ENCODE measurements at places on chromosomes 5 and 9. TPM values are rescaled to one million over a fixed set of nuclear protein-coding genes. Genes with fewer than 3 reads are reported as not detected.

GRCh38 chr5:14261235-14261634, 118.1 kb downstream of the TRIO start:
- DNase-seq, result no peak

SV2C gene
- not detected for total RNA-seq

TAF11L5 gene
- not detected for total RNA-seq

DNA sequence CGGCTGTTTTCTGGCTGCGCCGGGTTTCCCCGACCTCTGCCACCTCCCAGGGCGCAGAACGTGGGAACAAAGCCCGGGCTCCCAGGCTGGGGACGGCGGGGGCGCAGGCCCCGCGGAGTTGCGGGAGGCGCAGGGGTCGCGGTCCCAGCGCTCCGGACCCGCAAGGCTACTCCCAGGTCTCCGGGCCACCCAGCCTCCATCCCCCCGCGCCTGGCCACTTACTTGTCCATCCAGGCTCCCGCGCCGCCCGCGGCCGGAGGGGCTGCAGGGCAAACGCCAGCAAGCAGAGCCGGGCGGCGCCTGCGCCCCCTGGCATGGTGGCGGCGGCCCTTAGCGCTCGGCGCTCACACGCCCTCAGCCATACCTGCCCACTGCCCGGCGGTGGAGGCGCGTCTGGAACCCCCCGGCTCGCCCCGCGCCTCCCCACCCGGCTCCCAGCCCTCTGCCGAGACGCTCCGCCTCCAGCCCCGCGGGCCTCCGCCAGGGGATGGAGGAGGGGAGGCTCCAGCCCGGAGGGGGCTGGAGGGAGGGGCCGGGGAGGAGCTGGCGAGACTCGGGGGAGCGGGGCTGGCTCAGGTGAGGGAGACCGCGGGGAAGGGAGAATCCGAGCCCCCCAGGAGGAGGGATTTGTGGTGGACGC, at the start of gene ADAM19:
Gene ADAM19 (minus strand): TSS at position 395 of the 640 bp plus-strand sequence. CDS start 79 bp downstream, at position 316.
- DNase-seq, result peak; percentile 93

CDC20B gene
- total RNA-seq, result not detected

GRCh38 chr9:94806307-94806893, 79.9 kb downstream of the AOPEP start:
- no peak for DNase-seq

LCN15 gene
- total RNA-seq, result not detected

GRCh38 chr9:84354035-84354434, 13.5 kb upstream of the SLC28A3 start:
- DNase-seq, result no peak

STK32A gene
- total RNA-seq, result 1.8 TPM

FBXL7 gene
- total RNA-seq, result 14.4 TPM

FCN2 gene
- total RNA-seq, result not detected

- no peak for DNase-seq
Observed at GRCh38 chr5:157556615-157557418, 18.8 kb downstream of the ADAM19 start.

DNA sequence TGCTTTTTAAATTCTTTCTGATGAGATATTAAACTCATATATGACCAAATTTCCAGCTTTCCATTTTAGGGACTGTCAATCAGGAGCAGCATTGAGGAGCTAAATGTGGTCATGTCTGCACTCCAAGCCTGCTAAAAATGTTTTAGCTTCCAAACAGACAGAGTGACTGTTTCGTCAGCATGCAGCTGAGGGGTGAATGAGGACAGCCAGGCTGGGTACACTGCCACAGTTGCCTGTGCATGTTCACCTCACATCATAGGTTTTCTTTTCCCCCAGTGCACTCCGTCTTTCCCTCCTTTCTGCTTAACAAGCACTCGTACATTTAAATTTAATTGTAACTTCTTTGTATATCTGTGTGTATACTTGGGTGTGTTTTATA, 138.1 kb downstream of the ARRDC3 start:
- DNase-seq, result no peak

DNA sequence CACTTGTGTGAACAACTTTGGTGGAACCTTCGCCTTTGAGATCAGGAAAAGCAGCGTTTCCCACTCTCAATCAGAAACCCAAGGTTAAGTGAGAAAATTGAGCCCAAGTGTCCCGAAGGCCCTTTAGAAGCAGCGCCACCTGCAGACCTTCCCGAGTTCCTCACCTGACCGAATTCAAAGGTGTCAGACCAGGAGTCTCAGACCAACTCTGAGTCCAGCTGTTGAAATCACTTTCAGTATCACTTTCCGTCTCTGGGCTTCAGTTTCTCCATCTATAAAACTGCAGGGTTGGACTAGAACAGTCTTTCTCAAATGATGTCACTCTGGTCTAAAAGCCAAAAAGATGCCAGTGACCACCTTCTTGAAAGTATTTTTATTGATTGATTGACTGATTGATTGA, 31.7 kb upstream of the GRHPR start:
- DNase-seq, result no peak

DNA sequence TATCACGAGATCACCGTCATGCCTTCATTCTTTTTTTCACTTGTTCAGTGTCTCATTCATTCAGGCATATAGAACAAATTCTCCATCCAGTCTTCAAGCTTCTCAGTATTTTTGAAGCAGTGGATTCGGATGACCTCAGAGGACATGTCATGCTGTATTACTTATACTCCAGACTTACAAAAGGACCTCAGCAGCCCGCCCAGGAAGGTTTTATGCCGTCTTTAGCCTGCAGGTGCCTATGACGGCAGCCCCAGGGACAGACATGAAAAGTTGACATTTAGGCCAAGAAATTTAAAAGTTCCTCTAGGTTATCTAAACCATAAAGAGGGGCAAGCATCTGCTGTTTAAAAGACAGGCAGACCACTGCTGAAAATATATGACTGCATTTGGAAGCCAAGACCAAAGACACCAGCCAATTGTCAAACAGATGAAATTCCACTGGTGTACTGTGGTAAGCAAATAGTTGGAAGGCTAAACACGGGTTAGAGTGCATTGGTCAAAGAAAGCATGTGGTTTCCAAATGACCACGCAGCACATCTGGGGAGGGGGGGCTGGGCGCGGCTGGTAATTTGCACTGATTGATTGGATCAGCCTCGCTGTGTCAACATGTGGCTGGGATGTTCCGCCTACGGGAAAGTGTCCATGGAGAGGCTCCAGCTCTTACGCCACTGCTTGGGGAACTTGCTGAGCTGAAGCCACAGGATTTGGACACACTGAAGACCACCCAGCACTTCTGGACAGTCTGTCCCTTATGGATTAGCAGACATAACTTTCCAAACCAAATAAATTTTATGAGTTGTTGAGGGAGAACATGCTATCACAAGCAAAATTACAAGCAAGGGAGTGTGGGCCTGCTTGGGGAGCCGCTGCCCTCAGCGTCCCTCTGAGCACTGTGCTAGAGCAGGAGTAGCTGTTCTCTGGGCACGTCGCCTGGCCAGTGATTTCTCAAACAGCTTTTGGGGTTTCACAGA, 173.6 kb downstream of the FANCC start:
- no peak for DNase-seq

DNA sequence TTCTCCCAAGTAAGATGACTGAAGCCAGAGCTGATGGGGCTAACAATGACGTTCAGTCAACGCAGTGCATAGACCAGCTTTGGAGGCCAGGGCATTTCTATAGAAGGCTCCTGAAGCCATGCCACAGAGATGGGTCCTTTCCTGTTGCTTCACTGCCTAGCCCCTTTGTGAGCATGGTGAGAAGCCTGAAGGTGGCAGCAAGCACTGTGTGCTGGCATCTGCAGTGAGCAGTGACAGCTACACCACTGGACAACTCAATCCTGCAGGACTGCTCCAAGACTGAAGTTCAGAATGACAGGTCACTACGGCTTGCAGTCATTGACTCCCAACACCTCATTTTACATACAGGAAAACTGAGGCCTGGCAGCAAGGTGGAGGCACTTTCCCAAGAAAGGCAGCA, 229.0 kb downstream of the TSSK1B start:
- peak; percentile 13 for DNase-seq

FBP2 gene
- total RNA-seq, result not detected

TEX48 gene
- not detected for total RNA-seq

- DNase-seq, result no peak
Observed at GRCh38 chr9:129876815-129877214, 41.6 kb downstream of the USP20 start.

DNA sequence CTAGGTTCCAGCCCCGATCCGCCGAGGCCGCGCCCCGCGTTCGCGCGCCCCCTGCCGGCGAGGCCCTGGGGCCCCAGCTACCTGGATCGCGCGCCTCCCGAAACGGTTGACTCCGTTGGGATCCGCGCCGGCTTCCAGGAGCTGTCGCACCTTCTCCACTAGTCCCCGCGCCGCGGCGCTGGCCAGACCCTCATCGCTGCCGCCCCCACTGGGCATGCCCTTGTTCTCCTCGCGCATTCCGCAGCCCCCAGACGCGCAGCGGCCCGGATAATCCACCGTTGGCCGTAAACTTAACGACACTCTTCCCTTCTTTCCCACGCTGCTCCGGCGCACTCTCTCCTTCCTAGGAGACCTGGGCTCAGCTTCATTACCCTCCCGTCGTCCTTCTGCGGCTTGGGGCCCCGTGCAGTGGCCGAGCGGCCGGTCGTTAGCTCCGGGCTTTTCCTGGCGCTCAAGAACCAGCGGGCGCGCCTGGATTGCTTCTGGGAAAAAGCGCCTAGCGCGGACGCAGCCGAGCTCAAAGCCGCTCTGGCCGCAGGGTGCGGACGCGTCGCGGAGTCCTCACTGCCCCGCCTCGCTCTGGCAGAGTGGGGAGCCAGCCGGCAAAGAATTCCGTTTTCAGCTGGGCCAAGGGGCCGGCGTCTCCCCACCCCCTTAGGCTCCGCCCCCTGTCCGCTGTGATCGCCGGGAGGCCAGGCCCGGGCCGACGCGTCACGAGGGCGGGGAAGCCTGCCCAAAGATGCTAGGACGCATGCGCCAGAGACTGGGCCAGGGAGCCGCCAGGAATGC, at the start of gene CDKN2B:
Gene CDKN2B (minus strand): TSS at position 589 of the 789 bp plus-strand sequence. CDS start 352 bp downstream, at position 237.
- peak; percentile 99 for DNase-seq
